ENCODE measurements at places on chromosomes 2 and 18.

DNA sequence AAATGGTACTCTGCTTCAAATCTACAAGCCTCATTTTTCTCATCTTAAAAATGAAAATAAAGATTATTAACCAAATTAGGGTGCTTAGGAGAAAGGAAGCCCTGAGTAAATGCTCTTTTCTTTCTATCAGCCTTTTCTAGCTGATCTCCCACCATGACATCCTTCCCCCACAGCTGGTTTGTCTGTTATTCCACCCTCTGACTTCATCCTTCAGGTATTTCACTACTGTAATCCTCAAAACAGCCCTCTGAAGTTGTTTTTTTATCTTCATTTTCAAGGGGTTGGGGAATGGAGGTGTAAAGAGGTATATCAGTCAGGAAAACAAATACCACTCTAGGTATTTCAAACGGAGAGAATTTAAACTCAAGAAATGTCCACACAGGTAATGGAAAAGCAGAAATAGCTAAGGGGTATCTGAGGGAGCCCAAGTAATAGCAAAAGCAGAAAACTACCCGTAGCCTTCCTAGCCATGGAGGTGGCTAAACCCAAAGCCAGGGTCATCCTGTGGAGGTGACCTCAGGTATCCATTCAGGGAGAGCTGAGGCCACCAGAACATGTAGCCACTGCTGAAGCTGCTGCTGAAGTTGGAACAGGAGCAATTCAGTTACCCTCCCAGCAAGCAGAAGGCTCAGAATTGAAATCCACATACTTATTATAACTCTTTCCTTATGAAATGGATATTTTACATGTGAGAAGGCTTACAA, 990.9 kb upstream of the ACVR2A start:
- DNase-seq: peak; percentile 18

GRCh38 chr2:205701509-205701908, 19.2 kb downstream of the NRP2 start:
- DNase-seq: no peak

- DNase-seq: no peak
These were observed 201.4 kb upstream of the EPAS1 start for GRCh38 chr2:46095830-46096229.

GRCh38 chr18:58544179-58544578, 84.7 kb downstream of the ALPK2 start:
- DNase-seq: no peak

DNA sequence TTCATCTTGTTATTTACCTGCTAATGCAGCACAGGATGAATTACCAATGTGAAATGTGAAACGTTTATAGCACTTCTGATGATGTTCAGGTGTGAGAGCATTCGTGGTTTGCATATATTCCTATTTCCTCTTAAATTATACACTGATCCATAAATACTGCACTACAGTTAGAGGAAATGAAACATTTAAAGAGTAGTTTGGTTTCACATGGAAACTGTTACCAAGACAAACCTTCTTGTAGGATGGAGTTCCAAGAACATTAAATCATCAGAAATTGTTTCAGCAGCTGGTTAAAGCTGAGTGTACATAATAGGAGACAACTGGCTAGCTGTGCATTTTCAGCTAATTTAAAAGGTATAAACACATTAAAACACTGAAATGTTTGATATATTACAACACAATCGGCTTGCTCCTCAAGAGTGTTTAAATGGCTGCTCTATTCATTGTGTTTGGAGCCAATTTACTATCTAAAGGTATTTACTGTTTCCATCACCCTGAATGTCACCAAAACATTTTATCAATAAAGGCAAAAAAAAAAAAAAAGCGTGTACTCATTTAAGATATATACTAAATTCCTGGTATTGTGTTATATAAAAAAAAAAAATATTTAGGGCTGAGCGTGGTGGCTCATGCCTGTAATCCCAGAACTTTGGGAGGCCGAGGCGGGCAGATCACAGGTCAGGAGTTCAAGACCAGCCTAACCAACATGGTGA, 100.6 kb downstream of the DYM start:
- DNase-seq: no peak

- no peak for DNase-seq
These were observed 40.6 kb downstream of the ZNF516 start for GRCh38 chr18:76454418-76454817.

DNA sequence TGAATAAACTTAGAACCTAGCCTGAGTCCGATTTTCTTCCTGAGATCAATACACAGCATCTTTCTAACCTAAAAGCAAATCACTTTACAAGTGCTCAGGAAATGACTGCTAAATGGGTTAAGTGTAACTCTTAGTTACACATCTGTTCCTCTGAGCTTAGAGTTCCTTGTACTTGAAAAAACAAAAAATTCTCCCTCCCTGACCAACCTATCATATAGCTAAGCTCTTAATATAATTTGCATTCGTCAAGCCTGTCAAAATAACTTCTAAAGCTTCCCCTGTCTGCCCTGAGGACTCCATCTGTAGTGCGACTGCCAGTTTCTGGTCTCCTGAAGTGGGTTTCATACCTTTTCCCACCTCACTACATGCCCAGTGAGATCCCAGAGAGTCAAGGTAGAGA, 190.4 kb downstream of the NCK2 start:
- DNase-seq: no peak

DNA sequence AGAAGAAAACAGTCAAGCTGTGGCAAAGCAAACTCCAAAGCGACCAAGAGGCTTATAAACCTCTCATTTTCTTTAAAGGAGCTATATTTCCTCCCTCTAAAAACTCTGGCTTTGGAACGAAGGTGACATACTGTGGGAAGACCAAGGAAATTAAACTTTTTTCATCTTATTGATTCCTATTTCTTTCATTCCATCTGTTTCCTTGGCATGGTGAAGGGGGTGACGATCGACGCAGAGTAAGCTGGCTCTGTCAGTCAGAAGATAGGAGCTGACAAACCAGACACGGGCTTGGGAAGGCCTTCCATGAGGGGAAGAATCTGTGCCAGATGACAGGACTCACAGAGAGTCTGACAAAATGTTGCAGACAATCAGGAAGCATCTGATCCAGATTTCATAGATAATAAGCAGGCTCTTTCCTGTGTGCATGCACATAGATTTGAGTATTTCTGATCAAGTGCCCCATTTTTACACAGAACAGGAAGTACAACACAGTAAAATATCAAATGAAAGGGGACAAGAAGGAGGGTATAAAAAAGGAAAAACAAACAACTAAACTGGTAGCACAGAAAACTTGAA, 261.7 kb downstream of the SATB2 start:
- no peak for DNase-seq

DNA sequence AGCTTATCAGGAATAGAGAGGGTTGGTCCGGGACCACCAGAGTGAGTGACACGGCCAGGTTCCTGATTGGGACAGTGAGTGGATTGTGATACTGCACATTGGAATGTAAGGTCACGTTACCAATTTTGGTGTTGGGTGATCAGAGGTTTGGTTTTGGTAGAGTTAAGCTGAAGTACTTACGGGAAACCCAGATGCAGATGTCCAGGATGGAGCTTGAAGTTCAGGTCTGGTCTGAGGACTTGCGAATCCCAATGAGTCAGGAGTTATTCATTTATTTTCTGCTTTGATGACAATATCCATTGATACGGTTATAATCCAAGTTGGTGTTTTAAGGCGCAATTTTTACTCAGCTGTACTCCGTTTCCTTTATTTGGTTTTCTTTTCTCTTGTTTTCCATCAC, 273.6 kb downstream of the ALPK2 start:
- DNase-seq: no peak

Data from ELF-1 (cell line).